ENCODE measurements at places on chromosomes 13 and 19.
A peak's percentile ranks its signal among the peaks of the same experiment; 100 is the strongest.

GRCh38 chr13:105196052-105196451, 1339.4 kb downstream of the EFNB2 start:
- no peak for DNase-seq

- peak; percentile 67 for DNase-seq
Measured at GRCh38 chr19:13260883-13261653, 110.9 kb downstream of the IER2 start.

DNA sequence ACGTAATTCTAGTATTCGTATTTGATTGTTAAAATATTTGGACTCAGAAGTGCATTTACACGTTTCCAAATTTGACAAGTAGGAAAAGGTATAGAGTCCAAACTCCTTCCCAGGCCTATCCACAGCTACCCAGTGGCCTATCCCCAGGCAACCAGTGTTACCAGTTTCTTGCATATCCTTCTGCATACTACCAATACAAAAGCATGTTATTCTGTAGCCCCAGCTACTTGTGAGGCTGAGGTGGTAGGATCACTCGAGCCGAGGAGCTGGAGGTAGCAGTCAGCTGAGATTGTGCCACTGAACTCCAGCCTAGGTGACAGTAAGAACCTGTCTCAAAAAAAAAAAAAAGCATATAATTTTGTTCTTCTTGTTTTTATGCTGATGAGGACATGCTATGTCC, 67.1 kb downstream of the LRCH1 start:
- DNase-seq: no peak

- no peak for DNase-seq
Measured at GRCh38 chr13:41848435-41849255, 112.3 kb downstream of the VWA8 start.

GRCh38 chr13:109410868-109411267, 375.5 kb downstream of the IRS2 start:
- DNase-seq: no peak

DNA sequence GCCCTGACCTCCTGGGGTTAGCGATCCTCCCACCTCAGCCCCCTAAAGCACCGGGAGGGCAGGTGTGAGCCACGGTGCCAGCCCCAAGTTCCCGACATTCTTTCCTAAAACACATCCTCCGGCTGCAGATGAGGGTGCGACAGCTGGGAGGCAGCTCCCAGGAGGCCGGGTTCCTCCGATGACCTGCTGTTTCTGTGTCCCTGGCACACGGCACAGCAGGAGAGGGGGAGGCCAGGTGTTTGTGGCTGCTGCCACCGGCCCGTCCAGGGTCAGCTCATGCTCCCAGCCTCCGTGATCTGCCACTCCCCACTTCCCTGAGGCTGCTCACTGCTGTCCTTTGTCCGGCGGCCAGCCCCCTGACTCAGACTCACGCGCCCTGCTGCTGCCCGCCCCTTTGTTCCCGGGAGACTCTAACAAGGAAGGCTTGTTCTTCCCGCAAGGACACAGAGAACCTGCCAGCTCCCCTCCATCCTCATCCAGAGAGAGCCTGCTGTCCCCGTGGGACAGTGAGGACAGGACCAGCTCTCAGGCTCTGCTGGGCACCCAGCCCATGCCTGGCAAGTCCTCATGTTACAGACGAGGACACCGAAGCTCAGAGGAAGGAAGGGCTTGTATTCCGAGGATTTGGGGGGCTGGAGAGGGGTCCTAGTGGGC, 10.6 kb upstream of the MADCAM1 start:
- no peak for DNase-seq

- DNase-seq: peak; percentile 4
Measured at GRCh38 chr19:3855320-3855719, 13.5 kb downstream of the ZFR2 start.

- DNase-seq: peak; percentile 94
Measured at GRCh38 chr19:41327576-41328156, 17.7 kb downstream of the CCDC97 start.

GRCh38 chr13:24096659-24097058, 63.9 kb upstream of the SPATA13 start:
- DNase-seq: no peak

DNA sequence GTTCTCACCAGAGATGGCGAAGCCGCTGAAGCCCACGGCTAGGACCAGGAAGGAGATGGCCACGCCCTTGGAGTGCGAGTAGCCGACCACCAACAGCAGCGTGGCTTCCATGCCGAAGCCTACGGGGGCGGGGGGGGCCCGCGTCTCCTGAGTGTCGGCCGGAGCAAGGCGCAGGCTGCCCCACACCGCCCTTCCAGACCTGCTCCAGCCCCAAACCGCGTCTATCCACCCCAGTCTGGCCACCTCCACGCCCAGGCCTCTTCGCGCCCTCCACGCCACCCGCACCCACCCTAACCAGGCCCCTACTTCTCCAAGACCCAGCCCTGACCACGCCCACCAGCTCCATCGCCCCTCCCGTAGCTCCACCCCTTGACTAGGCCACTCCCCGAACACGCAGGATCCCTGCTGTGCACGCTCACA, 6.2 kb downstream of the GFY start:
- DNase-seq: peak; percentile 40

DNA sequence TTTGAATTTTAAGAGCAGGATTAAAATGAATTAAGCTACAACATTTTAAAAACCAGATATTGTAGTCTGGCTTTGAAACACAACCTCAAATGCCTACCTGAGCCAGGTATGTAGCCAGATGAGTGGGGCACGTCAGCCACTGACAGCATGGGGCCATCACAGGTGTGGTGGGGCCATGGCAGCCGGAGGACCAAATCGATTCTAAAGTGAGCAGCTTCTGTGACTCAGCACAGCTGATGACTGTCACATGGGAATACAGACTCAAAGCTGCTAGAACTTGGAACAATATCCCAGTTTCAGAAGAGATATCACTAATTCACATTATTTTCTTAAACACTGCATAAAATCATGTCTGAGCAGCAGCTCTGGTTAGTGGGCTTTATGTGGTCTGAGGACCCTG, 52.8 kb downstream of the SERP2 start:
- DNase-seq: no peak

GRCh38 chr13:39217471-39217870, 179.2 kb downstream of the NHLRC3 start:
- no peak for DNase-seq

DNA sequence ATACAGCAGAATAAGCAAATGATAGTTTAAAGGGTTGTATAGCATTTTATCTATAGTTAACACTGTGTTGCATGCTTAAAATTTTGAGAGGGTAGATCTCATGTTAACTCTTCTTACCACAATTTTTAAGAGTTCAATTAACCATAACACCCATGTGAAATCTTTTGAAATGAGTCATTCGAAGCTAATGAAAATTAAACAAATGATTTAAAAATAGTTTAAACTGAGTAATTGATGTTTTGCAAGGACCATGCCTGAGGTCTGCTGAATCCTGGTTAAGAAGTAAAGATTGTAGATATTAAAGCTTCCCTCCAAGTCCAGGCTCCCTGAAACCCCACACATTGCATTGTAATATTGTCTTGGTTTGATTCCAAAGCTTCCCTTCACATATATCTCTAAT, 176.7 kb upstream of the RNF113B start:
- no peak for DNase-seq

- peak; percentile 94 for DNase-seq
Measured at GRCh38 chr13:20174656-20175405, 14.0 kb upstream of the GJA3 start.

DNA sequence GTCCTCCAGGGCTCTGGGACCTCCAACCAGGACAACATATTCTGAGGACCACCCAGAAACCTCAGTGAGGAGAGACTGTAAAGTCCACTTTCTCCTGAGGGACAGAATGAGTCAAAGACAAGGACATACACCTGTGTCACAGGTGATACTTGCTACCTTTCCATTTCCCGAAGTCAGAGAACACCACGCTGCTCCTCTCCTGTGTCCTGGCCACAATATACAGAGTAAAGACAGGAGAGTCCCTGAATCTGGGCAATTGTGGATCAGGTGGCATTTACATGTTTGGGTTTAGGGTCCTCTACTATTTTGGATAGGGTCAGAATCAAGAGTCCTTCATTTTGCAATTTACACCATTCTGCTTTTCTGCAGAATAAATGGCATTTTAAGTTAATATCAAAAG, 4.9 kb downstream of the MED26 start:
- no peak for DNase-seq

- DNase-seq: peak; percentile 62
Measured at GRCh38 chr19:3618144-3618810, 8.3 kb downstream of the CACTIN start.

GRCh38 chr13:74084375-74084935, 49.7 kb downstream of the KLF12 start:
- DNase-seq: no peak

DNA sequence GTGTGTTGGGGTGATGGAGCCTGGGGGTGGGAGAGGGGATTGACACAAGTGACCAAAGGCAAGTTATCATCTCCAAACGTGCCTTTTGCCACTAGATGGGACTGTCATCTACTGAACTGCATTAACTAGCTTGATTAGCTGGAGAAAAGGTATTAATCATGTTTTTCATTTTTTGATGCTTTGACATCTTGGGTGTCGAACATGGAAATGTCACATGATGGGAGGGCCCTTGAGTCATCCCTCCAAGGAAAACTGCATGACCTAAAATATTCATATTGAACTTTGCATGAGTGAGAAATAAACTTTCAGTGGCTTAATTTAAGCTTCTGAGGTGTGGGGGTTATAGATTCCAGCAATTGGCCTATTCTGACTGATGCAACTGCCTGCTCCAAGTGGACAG, 73.3 kb downstream of the ALOX5AP start:
- no peak for DNase-seq

- DNase-seq: no peak
Measured at GRCh38 chr19:1098177-1099051, 3.2 kb upstream of the POLR2E start.

- DNase-seq: no peak
Measured at GRCh38 chr13:87355451-87355850, 315.7 kb upstream of the SLITRK5 start.

GRCh38 chr19:38274739-38275138, 10.4 kb downstream of the SPINT2 start:
- no peak for DNase-seq

DNA sequence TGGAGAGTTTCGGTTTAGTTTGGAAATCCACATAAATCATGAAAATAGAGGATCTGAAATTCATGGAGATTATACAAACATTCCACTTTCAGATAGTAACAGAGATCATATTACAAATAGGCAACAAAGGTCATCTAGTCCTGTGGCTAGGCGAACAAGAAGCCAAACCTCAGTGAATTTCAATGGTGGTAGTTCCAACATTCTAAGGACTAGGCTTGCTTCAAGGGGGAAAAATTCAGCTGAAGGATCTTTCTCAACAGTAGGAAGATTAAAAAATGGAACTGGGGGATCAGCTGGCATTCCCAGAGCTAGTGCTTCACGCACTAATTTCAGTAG, 47.0 kb downstream of the FOXO1 start:
- DNase-seq: no peak

GRCh38 chr19:10625003-10625761, at the start of gene SLC44A2:
SLC44A2 (plus strand) TSS chr19:10625553; CDS start chr19:10625634, 81 bp downstream.
- no peak for DNase-seq

- no peak for DNase-seq
Measured at GRCh38 chr19:1154731-1155351, 19.2 kb downstream of the SBNO2 start.

- DNase-seq: no peak
Measured at GRCh38 chr13:66795636-66796035, 434.5 kb downstream of the PCDH9 start.

GRCh38 chr13:109130093-109130835, 500.9 kb downstream of the MYO16 start:
- DNase-seq: no peak

DNA sequence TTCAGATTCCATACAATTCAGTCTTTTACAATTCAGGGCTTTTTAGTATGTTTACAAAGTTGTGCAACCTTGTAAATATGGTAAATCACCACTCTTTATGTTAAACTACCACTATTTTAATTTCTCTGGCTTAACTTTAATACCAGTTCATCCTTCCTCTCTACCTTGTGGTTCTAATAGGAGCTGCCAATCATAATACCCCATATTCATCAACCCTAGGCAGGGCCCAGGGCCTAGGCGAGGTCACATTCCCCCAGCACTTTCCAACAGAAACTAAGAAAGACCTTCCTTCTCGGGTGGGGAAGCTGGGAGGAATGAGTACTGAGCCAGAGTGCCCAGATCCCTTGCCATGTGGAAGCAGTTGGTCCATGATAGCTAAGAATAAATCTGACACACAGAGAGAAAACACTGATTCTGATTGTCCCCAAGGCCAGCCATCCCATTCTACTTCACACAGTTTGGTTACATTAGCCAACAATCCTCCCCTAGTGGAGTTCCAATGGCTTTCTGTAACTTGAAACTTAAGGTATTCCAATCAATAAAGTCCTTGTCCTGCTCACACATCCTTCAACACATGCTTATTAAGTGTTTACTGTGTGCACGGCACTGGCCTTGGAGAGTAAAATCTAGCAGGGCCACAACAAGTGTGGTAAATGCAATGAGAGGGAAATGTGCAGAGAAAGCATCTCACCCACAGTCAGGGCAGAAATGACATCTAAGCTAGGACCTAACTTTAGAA, 76.8 kb downstream of the NUFIP1 start:
- DNase-seq: no peak

- DNase-seq: peak; percentile 7
Measured at GRCh38 chr13:23715762-23716235, 145.6 kb downstream of the TNFRSF19 start.

DNA sequence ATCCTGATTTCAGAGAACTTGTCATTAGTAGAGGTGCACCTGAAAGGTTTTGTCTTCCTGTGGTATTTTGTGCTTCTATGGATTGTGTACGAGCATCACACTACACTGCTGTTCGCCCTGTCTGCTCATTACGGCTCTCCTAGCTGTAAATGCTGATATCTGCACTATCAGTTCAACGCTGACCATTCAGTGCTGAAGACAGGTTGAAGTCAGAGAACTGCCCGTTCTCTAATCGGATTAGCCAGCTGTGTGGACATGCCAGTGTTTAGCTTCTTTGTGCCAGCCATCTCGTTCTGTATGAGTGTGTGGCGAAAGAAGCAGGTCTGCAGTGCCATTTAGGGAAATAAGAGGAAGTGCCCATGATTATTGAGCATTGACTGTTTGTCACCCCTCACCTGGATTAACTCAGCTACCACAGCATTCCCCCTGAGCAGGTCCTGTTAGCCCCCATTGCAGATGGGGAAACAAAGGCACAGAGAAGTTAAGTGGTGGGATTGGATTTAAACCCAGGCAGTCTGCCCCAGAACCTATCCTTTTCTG, 21.6 kb upstream of the C1QTNF9 start:
- DNase-seq: no peak

GRCh38 chr19:39795001-39795400, 16.3 kb downstream of the LEUTX start:
- peak; percentile 21 for DNase-seq

DNA sequence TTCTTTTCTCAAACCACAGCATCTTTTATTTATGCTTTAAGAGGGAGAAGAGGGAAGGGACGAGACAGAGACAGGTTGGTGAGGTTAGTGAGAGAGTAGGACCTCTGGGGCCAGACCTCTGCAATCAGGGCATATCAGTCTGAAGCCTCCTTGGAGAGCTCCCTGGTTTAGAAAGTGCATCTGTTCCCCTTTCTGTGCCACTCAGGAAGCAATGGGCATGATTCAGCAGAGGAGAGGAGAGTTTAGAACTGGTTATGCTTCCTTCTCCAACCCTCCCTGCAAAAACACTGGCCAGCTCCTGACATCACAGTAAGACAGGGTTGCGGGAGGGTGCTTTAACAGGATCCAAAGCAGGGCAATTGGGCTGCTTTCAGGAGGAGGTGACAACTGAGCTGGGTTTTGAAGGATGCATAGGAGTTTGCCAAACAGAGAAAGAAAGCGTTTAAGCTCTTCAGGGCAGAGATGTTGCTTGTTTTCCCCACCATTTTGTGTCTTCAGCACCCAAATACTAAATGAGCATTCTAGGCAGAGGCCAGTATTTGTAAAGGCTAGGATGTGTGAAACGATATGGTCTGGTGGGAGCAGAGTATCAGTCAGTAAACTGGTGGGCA, 33.1 kb downstream of the CERS4 start:
- DNase-seq: no peak

All from activated CD8-positive, alpha-beta T cell treated with anti-CD3 and anti-CD28 coated beads for 36 hours (primary cell).